Frontal cortex (tissue), 4 donors: ENCODE measurements at places on chromosomes 13 and 19.

- DNase-seq, result no peak
Measured at GRCh38 chr13:30774214-30774730, 38.9 kb downstream of the ALOX5AP start.

DNA sequence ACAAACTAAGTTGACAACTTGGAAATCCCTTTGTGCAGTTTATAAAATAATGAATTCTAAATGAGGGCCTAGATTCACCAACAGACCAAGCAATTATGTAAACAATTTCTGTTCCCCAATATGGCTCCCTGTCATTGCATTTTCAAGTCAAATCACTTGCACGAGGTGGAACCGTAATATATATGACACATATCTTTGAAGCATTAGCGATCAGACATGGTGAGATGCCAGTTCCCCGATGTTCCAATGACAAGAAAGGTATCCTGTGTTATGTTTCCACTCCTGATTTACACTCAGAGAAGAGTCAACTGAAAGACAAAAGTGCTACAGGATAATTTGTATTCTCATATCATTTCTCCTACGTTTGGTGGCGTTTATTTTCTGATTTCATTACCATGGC lies 108.5 kb upstream of the TDRD3 start:
- no peak for DNase-seq

DNA sequence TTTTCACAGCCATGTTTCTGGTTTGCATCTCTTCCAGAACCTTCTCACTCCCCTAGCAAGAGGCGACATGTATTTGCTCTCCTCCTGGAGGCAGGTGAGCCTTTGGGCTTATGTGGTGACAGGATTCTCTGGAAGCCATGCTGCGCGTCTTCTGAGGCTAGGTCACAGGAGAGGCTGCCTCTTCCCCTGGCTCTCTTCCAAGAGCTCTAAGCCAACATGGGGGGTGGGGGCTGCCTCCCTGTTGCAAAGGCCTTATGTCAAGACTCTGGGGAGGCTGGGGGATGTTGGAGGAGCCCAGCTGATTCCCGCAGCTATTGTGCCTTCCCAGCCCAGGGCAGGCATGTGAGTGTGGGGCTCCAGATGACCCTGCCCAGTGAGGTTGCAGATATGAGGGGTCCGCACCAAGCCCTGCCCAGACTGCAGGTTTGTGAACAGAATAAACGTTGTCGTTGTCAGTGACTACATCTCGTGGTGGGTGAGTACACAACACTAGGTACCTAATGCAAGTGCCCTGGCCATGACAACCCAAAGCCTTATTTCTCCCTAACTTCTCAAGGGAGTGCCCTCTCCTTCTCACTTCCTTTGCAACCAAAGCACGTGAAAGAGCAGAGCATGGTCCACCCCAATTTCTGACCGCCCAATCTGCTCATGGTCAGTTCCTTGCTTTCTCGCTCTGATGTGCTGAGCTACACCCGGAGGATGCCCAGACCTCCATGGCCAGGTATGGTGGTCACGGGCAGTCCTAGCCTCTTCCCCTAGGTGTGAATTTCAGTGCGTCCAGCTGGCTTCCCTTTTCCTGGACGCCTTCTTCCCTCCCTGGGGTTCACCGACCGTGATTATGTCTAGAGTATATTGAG lies 44.9 kb downstream of the TEX29 start:
- no peak for DNase-seq

GRCh38 chr19:50258918-50259372 lies 55.5 kb downstream of the MYH14 start:
- peak; percentile 39 for DNase-seq

GRCh38 chr19:42092350-42092749 lies 16.4 kb downstream of the ZNF574 start:
- no peak for DNase-seq

DNA sequence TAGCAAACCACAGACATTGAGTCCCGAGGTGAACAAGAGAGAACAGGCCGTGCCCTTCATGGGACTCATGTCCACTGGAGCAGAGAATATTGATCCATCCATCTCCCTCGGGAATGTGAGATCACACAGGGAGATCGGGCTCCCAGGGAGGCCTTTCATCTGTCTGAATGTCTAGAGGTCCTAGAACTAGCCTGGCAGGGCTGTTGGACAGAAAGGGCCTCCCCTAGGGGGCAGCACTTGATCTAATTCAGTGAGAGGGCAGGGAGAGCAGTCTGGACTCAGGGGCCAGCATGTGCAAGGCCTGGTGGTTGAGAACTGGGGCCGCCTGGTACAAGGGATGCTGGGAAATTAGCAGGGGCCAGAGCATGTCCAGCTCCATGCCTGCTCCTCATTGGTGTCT lies 4.3 kb downstream of the RUVBL2 start:
- DNase-seq, result no peak

- no peak for DNase-seq
Measured at GRCh38 chr19:50059045-50059444, 33.2 kb downstream of the ZNF473 start.

DNA sequence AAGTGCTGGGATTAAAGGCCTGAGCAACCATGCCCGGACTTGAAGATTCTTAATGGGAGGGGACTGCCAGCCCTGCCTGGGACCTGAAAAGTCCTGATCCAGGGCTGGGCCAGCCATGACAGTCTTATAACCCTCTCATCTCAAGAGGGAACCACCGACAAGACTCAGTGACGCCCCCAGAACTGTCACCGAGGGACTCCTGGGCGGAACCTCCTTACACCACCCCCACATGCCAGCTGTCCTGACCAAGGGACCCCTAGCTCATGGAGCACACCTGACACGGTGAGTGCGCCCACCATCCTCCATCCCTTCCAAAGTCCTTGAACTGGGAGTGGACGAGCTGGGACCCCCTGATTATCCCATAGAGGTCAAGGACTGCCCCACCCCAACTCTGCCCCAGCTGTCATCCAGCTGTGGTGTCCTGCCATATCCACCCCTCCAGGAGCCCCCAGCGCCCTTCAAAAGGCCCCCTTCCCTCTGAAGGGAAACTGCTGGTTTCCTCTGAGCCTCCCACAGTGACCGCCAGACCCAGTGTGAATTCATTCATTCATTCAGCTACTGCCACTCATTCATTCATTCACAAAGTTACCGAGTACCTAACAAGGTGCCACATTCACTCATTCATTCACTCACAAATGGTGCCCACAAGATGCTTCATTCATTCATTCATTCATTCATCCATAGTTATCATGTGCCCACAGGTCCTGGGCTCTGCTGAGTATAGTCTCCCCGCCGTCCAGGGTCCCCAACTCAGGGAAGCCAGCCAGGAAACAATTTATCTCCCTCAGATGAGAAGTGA lies 3.7 kb downstream of the NDUFA11 start:
- DNase-seq, result no peak

DNA sequence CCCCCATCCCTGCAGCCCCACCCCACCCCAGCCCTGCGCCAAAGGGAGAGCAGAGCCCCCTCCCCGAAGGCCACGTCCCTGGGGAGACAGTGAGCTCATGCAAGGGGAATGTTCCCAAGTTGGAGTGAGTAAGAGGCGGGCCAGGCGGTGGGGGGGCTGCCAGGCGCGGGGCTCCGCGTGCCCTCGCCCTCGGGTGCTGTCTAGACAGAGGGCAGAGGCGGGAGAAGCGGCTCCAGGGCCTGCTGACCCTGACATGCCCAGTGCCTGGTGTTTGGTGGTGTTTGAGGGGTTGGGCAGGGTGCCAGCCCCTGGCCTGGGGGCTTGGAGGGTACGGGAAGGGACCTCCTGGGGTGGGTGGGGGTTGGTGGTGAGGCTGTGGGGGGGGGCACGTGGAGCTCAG lies 1.0 kb downstream of the FSTL3 start:
- DNase-seq, result peak; percentile 69

DNA sequence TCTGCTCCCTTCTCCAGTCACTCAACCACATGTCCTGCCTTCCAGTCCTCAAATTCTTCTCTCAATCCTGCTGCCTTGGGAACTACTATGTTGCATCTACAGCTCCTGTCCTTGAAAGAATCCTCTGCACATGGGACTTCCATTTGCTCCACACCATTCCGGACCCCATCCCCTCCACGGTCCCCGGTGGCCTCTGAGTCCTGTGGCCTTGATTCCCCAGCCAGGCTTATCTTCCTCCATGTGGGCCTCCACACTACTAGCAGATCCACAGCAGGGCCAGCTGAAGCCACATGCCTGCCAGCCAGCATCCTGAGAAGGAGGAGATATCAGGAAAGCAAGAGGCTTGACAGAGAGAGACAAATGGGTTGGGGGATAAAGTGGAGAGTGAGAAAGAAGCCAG lies 1323.8 kb downstream of the UQCRFS1 start:
- no peak for DNase-seq

DNA sequence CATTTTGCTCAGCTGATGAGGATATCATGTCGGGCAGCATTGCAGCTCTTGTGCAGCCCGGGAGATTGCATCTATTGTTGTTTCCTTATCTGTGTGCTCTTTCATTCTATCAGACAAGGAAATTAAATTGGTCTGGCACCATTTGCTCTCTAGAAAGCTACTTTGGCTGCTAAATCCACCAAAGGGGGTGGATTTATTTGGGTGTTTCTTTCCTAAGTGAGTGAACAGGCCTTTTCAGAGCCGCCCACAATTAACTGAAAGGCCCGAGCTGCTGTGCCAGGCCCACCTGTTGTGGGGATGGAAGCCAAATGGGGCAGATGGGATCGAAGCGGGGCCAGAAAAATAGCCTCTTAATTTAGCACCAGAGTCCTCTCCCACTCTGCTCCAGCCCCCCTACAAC lies 99.4 kb downstream of the DNAJC15 start:
- no peak for DNase-seq

- no peak for DNase-seq
Measured at GRCh38 chr13:75271846-75272245, 210.1 kb downstream of the TBC1D4 start.

- DNase-seq, result no peak
Measured at GRCh38 chr19:5369962-5370367, 29.4 kb upstream of the PTPRS start.

GRCh38 chr19:51754109-51754508 lies 2.4 kb upstream of the FPR1 start:
- DNase-seq, result no peak

GRCh38 chr19:28468701-28469459 lies 744.1 kb downstream of the UQCRFS1 start:
- no peak for DNase-seq

GRCh38 chr19:16435999-16436650 lies 35.6 kb downstream of the EPS15L1 start:
- DNase-seq, result no peak

- no peak for DNase-seq
Measured at GRCh38 chr13:100892981-100893380, 218.4 kb upstream of the TMTC4 start.

- DNase-seq, result no peak
Measured at GRCh38 chr13:48600374-48601364, 53.1 kb upstream of the CYSLTR2 start.

GRCh38 chr13:71028884-71029283 lies 838.1 kb downstream of the DACH1 start:
- no peak for DNase-seq

DNA sequence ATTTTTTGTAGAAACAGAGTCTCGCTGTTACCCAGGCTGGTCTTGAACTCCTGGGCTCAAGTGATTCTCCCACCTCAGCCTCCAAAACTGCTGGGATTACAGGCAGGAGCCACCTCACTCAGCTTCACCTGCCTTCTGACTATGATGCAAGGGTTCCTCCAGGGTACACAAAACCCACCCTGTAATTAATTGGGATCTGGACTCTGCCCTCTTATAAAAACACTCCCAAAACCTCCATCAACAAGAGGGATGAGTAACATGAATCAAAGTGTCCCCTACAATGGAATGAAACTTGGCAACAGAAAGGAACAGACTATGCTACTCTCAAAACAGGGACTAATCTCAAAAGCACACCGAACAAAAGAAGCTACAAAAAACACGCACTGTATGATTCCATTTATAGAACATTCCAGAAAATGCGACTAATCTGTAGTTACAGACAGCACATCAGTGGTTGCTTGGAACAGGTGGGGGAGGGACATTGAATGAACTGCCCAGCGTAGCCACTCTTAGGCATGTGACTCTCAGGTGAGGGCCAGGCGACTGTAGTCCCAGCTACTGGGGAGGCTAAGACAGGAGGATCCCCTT lies 3.2 kb upstream of the PRR36 start:
- no peak for DNase-seq

GRCh38 chr13:33908116-33908515 lies 90.2 kb downstream of the RFC3 start:
- no peak for DNase-seq

GRCh38 chr19:4370418-4371041 lies 27.2 kb downstream of the MPND start:
- DNase-seq, result no peak

DNA sequence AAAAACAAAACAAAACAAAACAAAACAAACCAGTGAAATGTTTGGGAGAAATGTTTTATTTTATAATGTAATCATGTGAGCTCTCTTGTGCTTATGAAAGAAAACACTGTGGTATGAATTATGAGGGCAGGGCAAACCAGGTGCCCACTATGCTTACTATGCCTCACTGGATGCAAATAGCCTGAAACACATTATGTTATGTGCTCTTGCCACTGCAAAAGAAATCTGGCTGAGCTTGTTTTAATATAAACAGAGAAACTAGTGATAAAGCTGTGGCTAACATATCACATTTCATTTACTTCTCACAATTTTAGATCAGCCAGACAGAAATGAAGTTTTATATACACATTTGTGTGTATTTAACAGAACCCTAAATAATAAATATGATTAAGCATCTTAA lies 8.7 kb upstream of the NBEA start:
- no peak for DNase-seq

- no peak for DNase-seq
Measured at GRCh38 chr19:45351401-45351952, 10.9 kb downstream of the KLC3 start.

DNA sequence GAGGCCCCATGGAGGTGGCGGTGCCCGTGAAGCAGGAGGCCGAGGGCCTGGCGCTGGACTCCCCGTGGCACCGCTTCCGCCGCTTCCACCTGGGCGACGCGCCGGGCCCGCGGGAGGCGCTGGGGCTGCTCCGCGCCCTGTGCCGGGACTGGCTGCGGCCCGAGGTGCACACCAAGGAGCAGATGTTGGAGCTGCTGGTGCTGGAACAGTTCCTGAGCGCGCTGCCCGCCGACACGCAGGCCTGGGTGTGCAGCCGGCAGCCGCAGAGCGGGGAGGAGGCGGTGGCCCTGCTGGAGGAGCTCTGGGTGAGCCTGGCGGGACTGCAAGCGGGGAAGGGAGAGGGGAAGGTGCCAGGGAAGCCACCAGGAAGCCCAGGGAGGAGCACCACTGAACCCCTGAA lies 5.8 kb downstream of the ZNF444 start:
- no peak for DNase-seq

GRCh38 chr19:45471931-45472562 lies 4.3 kb downstream of the FOSB start:
- DNase-seq, result no peak

DNA sequence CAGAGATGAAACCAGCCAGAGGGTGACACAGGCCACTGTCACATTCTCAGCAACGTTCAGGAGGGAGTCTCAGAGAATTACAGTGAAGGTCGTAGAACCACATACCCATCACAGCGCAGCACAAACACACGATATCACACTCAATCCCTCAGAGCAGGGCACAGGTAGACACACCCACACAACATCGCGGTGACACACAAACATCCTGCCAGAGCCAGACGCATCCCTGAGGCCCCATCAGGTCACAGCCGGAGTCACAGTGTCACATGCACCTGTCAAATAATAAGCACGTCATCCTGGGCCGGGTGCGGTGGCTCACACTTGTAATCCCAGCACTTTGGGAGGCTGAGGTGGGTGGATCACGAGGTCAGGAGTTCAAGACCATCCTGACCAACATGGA lies 17.5 kb downstream of the ELAVL3 start:
- DNase-seq, result no peak

GRCh38 chr13:69331245-69331644 lies 776.4 kb upstream of the ATXN8OS start:
- no peak for DNase-seq

GRCh38 chr13:112374271-112374670 lies 1.9 kb upstream of the SPACA7 start:
- DNase-seq, result no peak

- no peak for DNase-seq
Measured at GRCh38 chr19:52703917-52704316, 30.9 kb downstream of the ZNF611 start.
